ENCODE measurements at places on chromosomes 12 and 14.

DNA sequence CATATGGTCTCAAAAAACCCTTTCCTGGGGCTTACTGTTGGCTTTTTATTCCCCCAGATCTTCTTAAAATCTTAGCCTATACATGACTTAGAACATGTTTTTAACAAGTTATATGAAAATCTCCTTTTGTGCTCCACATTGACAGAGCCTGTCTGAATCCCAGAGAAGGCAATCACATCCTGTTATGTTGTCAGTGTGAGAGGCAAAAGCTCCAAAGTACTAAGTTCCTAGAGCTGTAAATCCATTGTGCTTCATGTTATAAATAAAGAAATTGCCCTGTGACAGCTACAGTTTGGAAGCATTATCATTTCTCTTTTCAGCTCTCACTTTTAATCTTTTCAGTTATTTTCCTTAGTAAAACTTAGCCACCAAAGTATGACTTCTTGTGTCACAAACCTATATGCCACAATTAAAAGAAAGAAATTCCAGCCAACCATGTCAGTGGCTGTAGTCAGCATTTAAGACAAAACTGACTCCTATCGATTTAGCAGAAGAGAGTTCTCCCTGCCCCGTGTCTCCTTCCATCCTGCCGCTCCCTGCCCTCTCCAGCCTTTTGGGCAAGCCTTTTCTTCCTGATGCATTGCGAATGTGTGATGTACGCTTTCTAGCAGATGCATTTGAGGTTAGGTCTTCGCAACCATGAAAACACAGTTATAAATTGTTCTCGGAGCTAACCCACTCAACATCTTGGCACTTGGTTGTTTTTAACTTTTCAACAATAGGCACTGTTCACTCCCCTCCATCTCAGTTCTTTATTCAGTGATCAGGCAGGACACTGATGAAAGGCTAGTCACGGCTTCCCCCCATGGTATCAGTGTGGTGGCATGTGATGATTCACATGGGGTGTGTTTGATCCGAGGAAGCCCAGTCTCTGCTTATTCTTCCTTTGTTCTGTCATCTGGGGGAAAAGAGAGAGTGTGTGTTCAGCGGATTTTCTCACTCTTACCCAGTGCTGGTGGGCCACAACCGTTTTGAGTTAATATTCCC is 143.5 kb downstream of the SSPN start:
- DNase-seq, result no peak

DNA sequence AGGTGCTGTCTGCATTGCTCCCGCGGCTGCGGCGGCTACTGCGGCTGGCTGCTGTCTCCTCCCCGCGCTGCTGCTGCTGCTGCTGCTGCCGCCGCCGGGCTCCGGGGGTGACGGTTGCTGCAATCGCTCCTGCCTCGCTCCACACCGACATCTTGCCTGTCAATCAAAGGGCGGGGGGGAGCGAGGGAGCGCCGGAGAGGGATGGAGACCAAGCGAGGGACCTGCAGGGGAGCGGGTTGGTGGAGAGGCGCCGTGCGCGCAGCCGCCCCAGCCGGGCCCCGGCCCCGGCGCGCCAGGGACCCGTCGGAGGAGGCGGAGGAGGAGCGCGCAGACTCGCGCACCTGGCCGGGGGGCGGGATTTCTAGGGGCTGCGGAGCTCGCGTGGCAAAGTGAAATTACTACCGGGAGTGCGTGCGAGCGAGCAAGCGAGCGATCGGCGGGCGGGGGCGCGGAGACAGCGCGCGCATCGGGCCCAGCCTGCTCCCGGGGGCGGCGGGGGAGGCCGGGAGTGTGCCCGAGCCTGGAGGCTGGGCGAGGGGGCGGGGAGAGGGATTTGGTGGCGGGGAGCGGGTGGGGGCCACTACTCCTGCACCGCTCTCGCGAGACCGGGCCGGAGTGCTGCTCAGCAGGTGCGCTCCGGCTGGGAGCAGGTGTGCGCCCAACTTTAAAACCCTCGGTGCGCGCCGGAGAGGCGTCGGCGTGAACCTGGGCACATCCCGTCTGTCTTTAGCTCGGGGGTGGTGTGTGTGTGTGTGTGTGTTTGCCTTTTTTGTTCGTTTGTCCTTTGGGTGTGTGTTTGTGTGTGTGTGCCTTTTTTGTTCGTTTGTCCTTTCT is at the start of gene KSR2:
TSS of gene KSR2 (minus strand) at position 165 of the 834 bp plus-strand sequence. CDS start 735 bp downstream, outside the sequence.
- peak; percentile 40 for DNase-seq

- no peak for DNase-seq
Measured at GRCh38 chr12:30064906-30065305, 281.2 kb upstream of the TMTC1 start.

DNA sequence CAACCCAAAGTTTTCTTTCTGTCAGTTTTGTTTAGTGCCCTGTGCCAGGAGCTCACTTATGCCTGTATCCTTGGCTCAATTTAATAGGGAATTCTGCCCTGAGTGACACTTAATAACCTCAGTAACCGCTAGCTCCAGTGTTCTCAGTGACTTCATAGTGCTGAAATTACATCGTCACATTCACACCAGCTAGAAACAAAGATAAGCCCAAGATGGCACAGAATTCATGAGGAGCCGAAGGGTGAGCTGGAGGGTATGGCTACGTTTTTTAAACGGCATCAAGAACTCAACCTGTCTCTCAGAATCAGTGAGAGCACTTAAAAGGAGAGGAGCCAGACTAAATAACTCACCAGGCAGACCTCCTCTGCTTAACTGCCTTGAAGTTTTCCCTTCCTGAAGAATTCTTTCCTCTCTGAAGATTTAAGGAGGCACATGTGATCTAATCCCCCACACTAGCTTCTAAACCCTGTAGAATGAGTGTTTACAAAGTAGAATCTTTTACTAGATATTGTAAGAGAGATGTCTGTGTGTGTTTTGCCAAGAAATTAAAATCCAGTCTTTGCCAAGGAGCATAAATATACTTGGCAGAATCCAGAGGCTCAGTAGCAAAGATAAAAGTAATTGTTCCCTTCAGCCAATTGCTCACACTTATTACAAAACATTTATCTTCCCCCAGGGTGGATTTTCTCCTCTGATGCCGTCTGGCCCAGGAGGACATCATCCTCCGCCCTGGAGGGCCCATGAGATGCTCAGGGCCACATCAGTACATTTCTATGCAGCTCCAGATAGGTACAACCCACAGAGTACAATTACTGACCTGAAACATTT is 37.3 kb downstream of the PTGER2 start:
- no peak for DNase-seq

- DNase-seq, result no peak
Measured at GRCh38 chr12:96099421-96099820, 64.0 kb upstream of the LTA4H start.

DNA sequence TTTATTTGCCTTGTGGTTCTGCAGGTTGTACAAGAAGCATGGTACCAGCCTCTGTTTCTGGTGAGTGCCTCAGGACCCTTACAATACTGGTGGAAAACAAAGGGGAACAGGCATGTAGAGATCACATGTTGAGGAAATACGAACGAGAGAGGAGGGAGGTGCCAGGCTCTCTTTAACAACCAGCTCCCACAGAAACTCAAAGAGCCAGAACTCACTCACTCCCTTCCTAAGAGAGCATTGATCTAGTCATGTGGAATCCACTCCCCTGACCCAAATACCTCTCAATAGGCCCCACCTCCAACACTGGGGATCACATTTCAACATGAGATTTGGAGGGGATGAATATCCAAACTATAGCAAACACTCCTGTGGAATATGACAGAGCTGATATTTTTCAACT is 938.0 kb downstream of the GALC start:
- DNase-seq, result no peak

GRCh38 chr14:53958628-53959027 is 2.0 kb upstream of the BMP4 start:
- no peak for DNase-seq

- no peak for DNase-seq
Measured at GRCh38 chr12:74111688-74112360, 425.8 kb upstream of the ATXN7L3B start.

DNA sequence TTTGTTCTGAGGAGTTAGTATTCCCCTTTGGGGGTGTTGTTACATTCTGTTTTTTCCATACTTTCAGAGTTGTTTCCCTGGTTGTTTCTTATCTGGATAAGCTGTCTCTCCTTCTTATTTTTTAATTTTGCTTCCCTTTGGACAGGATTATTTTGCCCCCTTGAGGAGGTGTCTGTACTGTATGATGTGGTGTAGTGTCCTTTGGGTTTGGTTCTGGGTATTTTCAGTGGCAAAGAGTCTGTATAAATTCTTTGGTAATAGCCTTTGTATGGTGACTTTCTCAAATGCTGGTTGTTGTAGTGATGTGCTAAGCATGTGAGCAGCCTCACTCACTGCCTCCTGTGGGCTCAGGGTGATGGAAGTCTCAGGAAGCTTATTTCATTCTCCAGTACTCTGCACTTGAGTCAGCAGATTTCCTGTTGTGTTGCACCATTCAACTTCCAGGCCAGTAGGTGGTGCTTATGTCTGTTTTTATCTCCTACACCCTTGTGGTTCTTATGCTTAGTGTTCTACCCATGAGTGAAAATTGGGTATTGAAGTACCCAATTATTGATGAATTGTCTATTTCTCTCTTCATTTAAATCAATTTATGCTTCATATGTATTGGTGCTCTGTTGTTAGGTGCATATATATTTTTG is 103.3 kb upstream of the PMCH start:
- DNase-seq, result no peak
